PC-3 (cell line): ENCODE measurements at places on chromosomes 4 and X.

- H3K27me3 ChIP-seq = no peaks in the 10 kb centered on the region
- H3K27ac ChIP-seq = no peak overlapping the region
- no peak overlapping the region for H3K4me3 ChIP-seq
- no peak for DNase-seq
- H3K4me1 ChIP-seq = no peaks in the 10 kb centered on the region
Measured at GRCh38 chrX:27451324-27451723, 11.8 kb downstream of the PPP4R3C start.

DNA sequence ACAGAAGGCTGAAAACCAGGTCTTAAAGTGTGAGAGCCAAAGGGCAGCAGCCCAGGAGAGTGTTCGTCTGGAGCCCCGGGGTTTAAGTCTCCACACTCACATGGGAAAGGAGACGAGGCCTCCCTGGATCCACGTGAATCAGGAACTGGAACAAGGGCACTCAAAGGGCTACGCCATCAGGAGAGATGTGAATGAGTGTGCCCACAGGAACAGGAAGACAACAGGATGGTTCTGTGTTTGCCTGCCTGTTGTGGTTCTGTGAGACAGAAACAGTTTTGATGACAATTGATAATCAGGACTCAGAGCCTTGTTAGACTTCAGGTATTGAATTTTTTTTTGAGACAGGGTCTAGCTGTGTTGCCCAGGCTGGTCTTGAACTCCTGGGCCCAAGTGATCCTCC lies 4.9 kb upstream of the CTBP1 start:
- no peaks in the 10 kb centered on the region for H3K27me3 ChIP-seq
- DNase-seq = no peak
- no peak overlapping the region for H3K27ac ChIP-seq
- no peaks in the 10 kb centered on the region for H3K36me3 ChIP-seq

- peak; percentile 9 for DNase-seq
- no peaks in the 10 kb centered on the region for H3K27me3 ChIP-seq
- H3K36me3 ChIP-seq = no peaks in the 10 kb centered on the region
- no peak overlapping the region for H3K27ac ChIP-seq
- H3K4me3 ChIP-seq = no peak overlapping the region
Measured at GRCh38 chr4:86108137-86108536, 251.7 kb downstream of the MAPK10 start.

DNA sequence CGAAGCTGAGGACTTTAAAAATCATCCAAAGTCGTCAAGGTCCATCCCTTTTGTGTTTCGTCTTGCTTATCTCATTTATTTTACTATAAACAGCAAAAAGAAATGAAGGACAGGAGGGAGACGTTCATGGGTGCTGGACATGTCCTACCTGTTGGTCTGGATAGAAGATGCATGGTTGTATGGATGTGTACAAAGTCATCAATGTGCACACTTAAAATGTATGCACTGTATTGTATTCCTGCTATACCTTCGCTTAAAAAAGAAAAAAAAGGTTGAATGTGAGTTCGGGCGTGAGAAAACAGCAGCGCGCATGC lies 313 bp upstream of the BLOC1S4 start:
- H3K4me3 ChIP-seq = peak overlapping the region; percentile 89
- no peak for DNase-seq
- H3K36me3 ChIP-seq = no peaks in the 10 kb centered on the region
- peak overlapping the region; percentile 3; the same call in 1 of the 2 replicates for H3K27ac ChIP-seq

DNA sequence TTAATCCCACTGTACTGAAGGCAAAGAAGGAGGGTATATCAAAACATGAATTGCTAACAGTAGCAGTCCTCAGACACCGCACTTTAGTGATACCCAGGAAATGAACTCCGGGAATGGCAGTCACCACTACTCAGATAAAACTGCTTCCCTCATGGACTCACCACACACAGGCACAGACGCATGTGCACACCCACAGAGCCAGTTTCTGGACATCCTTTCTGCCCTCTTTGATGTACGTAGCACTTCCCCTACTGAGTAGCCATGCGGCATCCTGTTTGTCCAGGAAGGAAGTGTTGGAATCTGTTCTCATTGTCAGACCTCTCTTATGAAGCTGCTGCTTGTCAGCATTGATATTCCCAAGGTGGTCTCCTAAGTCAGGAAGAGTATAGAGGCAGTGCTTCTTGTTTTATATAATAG lies 95.7 kb downstream of the DCLK2 start:
- H3K4me1 ChIP-seq = 0 out of 2 replicates have a peak, but pooled peaks cover 3% of the 10 kb centered on the region
- no peaks in the 10 kb centered on the region for H3K27me3 ChIP-seq
- H3K4me3 ChIP-seq = no peak overlapping the region
- no peak for DNase-seq
